Activated CD8-positive, alpha-beta memory T cell treated with anti-CD3 and anti-CD28 coated beads, Interleukin-2, amount 10 ng/mL, durations not matched to agents 7 days and 5 days (primary cell): ENCODE measurements at places on chromosomes 12 and 14.

DNA sequence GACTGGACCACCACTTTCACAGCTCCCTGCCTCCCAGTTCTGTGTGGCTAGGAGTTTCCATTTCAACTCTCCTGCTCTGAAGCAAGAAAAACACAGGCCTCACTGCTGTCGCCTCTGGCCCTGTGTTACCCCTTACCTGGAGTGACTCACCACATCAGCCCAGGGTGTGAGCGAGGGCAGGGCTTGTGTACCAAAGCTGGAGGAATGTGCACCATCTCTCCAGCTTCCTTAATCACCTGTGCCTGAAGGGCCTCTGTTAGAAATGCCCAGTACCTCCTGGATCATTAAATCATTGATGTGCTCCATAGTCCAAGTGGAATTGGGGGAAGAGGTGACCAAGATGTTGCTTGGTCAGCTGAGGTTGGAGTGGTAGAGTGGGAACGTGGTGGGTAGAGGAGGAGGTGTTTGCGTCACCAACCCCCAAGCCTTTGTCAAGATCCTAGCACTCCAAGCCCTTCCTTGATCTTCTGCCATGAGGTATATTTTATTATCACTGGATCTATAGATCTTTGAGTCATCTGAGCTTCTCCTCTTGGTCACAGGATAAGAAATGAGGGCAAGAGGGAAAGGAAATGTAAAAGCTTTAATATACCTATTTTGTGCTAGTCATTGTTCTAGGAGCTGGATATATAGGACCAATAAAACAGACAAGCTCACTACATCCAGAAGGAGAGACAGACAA is 51.3 kb downstream of the SSPN start:
- DNase-seq, result no peak

DNA sequence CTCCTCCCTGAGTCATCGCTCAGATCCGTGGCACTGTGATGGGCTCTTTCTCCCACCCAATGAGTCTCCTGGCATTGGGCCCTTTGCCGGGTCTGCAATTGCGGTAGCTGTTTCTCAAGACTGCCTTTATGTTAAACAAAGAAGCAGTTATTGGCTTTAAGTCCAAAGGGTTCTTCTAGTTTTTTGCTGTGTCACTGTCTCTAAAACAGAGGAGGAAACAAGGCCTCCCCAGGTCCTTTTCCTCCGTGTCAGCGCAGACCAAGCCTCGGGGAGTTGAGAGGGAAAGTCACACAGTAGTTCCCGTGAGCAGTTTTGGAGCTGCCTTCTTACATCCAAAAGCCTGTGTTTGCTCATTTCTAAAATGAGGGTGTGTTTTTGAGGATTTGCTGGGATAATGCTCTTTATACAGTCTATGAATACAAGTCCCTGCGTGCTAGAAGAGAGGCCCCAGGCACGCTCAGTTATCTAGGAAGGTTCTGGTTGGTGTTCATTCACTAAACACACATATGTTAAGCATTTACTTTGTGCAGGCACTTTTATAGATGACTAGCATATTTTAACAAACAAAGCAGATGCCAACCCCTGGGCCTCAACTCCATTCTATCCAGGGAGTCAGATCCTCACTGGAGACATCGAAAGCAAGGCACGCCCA is 126.0 kb upstream of the PZP start:
- no peak for DNase-seq

DNA sequence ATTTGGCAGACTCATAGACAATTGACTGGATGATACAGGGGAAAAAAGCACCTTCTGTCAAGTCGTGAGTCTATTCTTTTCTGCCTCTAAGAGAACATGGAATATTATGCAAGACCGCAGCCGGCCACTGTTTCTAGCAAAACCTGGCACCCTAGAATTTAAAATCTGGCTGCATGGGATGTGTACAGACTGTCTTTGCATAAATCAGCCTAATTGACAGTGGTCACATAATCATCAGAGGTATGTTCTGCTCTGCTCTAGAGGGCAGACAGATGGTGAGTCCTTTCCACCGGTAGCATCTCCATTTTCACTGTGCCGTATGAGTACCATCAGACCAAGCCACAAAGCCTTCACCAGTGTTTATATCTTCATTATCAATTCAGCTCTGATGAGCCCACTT is 80.6 kb downstream of the KCNK10 start:
- DNase-seq, result no peak

DNA sequence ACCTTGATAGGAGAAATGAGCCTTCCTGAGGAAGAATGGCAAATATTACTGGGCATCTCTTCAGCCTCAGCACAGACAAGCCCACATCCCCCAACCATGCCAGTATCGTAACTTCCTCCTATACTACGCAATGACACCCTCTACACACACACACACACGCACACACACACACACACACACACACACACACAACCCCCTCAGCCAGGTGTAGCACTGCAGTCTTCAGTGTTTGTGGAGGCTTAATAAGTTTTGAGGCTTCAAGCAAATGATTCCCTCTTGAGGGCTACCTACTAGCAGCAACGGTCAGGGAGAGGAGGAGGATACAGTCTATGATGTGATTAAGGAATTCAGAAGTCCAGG is 1.6 kb downstream of the DGKA start:
- DNase-seq, result peak; percentile 71
